ENCODE measurements at places on chromosomes 12 and 14. TPM values are rescaled to one million over a fixed set of nuclear protein-coding genes. Genes with fewer than 3 reads are reported as not detected.

DNA sequence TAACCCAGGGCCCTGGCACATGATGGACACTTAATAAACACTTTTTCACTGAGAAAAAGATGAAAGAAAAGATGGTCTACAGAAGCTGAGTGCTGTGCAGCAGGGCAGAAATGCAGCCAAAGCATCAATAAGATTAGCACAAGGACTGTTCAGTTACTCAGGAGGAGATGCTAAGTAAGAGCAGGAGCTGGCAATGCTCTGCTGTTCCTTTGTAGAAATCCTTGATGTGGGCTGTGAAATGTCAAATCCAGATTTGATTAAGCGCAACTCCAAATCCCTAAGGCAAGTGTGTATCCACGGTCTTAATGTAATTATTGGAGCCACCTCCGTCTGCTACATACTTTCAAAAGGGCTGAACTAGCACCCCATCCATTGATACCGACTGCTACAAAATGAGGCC, 151.8 kb upstream of the BTG1 start:
- no peak for DNase-seq

- no peak for DNase-seq
Observed at GRCh38 chr12:92547906-92548305, 154.9 kb upstream of the PLEKHG7 start.

- DNase-seq = no peak
Observed at GRCh38 chr14:69789118-69789640, 7.9 kb downstream of the SLC10A1 start.

DNA sequence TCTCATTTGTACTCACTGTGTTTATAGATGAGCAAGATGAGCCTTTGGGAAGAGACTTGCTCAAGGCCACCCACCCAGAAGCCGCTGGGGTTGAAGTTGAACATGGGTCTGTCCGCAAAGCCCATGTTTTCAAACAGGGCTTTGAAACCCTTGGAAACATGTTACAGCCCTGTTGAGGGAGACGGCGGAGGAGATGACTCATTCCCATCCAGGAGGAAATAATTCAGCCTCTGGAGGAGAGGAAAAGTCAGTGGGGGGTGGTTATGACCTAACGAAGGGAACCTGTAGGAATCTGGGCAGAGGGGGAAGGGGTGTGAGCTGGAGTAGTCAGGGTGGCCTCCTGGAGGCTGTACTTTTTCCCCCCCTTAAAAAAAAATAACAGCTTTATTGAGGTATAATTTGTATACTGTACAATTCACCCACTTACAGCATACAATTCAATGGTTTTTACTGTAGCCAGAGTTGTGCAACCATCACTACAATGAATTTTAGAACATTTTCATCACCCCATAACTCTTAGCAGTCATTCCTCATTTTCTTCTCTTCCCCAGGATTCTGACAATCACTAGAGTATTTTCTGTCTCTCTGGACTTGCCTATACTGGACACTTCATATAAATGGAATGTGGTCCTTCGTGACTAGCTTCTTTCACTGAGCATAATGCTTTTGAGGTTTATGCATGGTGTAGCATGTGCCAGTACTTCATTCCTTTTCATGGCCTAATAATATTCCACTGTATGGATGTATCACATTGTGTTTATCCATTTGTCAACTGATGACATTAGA, 1.9 kb upstream of the RIN3 start:
- DNase-seq = no peak

DNA sequence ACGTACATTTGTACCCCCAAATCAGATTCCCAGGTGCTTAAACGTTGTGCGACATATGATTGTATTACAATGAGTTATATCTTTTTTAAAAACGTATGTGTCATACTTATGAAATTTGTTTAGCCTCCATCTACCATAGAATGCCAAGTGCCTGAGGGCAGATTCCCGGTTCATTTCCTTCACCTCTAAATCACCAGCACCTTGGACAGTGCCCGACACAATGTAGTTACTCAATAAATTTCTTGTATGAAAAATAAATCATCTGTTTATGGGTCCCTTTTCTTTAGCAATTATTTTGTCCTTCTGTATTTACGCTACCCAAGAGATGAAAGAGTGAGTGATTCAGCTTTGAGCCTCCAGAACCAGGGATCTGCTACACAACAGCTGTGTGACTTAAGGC, 157.4 kb downstream of the TBX5 start:
- peak; percentile 11 for DNase-seq

GRCh38 chr14:75067212-75067611, 2.2 kb upstream of the ZC2HC1C start:
- no peak for DNase-seq

DNA sequence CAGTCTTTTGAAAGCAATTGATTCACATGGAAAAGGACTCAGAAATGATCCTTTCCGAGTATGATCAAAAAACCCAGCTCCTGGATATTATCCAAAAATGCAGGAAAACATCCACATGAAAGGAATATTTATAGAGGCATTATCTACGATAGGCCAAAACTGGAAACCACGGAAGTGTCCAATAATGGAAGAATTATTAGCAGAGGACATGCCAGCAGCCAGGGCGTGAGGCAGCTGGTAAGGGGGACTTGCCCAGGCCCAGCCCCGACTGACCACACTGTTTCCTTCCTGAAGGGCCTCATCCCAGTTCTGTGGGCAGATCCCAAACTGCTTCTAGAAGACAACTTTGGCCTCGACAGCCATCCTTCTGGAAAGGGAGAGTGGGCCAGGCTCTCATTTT, 20.5 kb downstream of the ACTN1 start:
- DNase-seq = no peak

The IL22 gene
- not detected for total RNA-seq

The PLCZ1 gene
- not detected for total RNA-seq

The SIX6 gene
- total RNA-seq = 0.07 TPM

The DBX2 gene
- 0.27 TPM for total RNA-seq

The SDR9C7 gene
- total RNA-seq = not detected

The CLEC4D gene
- not detected for total RNA-seq

The LRFN5 gene
- 5.3 TPM for total RNA-seq

The MANSC1 gene
- 10.6 TPM for total RNA-seq

The HPD gene
- total RNA-seq = 0.48 TPM

The KRT82 gene
- not detected for total RNA-seq
